ENCODE measurements at places on chromosomes 6 and 20.

DNA sequence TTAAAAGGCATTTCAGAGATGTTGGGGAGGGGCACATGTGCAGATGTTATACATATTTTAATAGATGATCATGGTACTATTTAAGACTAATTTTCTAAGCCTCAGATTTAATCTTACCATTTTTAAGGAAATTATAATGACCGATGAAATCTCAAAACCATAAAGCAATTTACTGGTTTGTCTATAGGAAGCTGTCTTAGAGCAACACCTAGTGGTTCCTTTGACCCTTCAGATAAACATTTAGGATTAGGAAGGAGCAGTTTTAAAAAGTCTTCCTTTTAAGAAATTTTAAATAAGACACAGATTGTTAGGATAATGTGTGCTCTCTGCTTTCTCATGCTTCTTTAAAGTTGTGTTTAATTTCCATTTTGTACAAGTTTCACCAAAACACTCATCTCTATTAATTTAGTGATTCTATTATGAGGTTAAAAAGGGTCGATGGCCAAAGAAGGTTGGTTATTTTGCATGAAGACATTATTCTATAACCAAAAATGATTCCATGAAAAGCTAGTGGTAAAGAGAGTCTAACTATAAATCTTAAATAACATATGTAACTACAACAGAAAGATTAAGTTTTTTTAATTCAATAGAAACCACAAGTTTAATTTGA is 376.4 kb downstream of the HACE1 start:
- DNase-seq, result no peak

GRCh38 chr20:24690408-24690807 is 221.0 kb downstream of the SYNDIG1 start:
- peak; percentile 38 for DNase-seq

DNA sequence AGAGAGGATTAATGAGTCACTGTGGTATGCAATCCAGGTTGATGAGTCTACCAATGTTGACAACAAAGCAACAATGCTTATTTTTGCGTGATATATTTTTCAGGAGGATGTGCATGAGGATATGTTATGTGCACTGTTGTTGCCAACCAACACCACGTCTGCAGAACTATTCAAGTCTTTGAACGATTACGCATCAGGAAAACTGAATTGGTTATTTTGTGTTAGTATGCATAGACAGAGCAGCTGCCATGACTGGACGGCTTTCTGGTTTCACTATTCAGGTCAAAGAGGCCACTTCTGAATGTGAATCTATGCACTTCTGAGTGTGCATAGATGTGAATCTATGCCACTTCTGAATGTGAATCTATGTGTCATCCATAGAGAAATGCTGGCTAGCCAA is 134.0 kb upstream of the GRIK2 start:
- DNase-seq, result no peak

GRCh38 chr6:29749308-29749662 is 26.1 kb downstream of the HLA-F start:
- DNase-seq, result no peak

- DNase-seq, result no peak
Measured at GRCh38 chr6:8207869-8208191, 105.5 kb upstream of the EEF1E1 start.

DNA sequence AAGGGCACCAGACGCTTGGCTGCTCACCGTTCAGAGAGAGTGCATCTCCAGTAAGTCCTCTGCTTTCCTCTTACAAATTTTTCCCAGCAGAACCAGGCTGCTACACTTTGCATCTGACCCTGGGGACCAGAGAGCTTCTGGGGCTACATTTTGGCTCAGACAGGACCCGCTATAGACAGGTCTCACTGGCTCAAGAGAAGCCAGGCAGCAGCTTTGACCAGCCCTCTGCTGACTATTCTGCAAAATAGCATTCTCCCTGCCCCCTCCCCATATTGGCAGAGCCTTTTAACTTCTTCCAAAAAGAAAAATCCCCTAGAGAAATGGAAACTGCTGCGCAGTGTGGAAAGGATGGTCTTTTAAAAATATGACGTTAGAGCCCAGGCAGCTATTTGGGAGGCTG is 37.2 kb downstream of the CPXM1 start:
- no peak for DNase-seq

- no peak for DNase-seq
Measured at GRCh38 chr6:109318328-109318876, 63.9 kb downstream of the CD164 start.

- DNase-seq, result no peak
Measured at GRCh38 chr6:109794201-109794923, 103.3 kb downstream of the FIG4 start.
